ENCODE measurements at places on chromosomes 7 and 10.

- no peak for DNase-seq
Measured at GRCh38 chr7:23607130-23607529, 9.9 kb downstream of the CCDC126 start.

DNA sequence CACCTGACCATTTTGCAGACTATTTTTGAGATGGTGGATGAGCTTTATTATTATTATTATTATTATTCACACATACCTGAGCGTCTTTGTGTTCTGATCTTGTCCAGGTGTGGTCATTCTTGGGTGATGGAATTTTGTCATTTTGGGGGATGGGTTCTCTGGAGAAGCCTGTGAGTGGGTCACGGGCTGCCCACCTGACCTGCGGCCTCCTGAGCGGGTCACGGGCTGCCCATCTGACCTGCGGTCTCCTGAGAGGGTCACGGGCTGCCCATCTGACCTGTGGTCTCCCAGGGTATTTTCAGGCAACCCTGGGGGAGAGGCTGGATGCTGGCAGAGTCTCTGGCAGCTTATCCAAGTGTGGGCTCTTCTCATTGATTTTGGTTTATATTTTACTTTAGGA is 7.3 kb downstream of the SCART1 start:
- DNase-seq: no peak

DNA sequence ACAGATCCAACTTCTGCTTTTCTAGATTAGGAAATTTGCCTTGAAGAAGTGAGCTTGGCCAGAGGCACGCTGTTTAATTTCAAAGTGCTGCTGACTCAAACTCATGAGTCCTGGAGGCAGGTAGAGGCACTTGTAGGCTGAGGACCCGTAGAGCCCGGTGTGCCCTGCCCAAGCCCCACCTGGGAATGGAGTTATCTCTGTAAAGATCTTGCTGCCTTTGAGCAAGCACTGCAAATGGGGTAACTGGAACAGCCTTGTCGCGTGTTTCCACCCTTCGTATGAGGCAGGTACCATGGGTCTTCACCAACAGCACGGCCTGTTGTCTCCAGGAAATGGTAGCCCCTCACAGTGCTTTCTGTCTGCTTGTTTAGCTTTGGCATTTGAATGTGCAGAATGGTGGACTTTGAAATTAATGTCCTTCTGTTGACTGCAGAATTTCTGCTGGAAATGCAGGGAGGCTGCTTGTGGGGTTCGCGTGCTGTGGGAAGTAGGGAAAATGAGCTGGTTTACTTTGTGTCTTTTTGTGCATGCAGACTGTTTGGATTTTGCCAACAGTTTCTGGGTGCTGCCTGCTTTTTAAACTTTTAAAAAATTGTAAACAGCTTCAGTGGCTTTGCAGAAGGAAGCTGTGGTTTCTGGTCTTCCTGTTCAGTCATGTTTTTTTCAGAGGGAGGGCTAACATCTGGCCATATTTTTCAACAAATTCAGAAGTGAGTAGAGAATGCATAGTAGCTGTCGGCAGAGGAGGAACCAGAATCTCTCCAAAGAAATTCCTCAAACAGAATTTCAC is 27.2 kb downstream of the CCM2 start:
- DNase-seq: peak; percentile 46

- peak; percentile 41 for DNase-seq
Measured at GRCh38 chr10:66811211-66811610, 114.6 kb upstream of the LRRTM3 start.

DNA sequence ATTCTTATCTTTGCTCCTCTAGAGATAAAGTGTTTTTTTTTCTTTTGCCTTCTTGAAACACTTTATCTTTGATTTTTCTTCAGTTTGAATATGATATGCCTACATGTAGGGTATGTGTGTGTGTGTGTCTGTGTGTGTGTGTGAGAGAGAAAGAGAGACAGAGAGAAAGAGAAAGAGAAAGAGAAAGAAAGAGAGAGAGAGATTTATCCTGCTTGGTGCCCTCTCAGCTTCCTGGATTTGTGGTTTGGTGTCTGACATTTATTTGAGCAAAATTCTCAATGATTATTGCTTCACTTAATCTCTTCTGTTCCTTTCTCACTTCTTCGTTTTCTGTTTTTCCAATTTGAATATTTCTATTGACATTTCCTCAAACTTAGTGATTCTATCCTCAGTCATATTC is 60.3 kb downstream of the RAB18 start:
- DNase-seq: no peak

DNA sequence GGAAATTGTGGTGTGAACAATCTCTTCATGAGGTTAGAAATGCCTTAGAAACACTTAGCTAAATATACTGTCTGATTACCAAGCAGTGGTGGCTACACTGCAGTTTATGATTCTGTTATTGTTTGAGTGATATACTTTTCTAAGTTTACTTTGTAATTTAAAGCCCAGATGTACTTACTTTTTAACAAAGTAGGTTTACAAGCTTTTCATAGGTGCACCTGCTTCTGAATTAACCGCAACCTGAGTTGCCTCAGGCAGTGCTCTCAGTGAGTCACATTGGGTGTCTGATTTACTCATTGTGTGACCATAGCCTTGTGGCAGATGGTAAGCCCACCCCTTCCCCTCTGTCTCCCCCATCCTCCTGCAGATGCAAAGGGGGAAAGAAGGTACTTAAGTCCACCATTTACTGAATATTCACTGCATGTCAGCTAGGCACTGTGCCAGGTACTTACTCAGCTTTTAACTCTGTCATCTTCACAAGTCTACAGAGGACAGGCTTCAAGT is 9.0 kb downstream of the MTURN start:
- no peak for DNase-seq

- no peak for DNase-seq
Measured at GRCh38 chr10:132465193-132465888, 68.3 kb downstream of the PWWP2B start.

GRCh38 chr7:41328544-41328943 is 374.3 kb downstream of the INHBA start:
- peak; percentile 64 for DNase-seq

DNA sequence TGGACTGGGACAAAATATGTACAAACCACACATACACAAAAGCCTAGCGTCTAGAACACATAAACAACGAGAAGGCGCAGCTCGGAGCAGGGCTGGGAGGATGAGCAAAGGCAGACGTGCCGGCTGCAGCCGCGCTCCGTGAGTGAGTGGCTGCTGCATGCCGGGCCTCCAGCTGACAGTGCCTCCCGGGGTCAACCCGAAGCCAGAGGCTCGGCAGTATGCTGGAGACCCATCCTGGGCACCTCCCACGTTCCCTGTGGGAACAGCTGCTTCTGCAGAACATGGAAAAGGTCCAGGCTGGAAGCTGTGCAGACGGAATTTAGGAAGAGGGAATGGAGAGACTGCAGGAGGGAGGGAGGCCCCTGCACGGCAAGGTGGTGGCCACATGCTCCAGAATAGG is 3.6 kb upstream of the GPR146 start:
- peak; percentile 71 for DNase-seq

DNA sequence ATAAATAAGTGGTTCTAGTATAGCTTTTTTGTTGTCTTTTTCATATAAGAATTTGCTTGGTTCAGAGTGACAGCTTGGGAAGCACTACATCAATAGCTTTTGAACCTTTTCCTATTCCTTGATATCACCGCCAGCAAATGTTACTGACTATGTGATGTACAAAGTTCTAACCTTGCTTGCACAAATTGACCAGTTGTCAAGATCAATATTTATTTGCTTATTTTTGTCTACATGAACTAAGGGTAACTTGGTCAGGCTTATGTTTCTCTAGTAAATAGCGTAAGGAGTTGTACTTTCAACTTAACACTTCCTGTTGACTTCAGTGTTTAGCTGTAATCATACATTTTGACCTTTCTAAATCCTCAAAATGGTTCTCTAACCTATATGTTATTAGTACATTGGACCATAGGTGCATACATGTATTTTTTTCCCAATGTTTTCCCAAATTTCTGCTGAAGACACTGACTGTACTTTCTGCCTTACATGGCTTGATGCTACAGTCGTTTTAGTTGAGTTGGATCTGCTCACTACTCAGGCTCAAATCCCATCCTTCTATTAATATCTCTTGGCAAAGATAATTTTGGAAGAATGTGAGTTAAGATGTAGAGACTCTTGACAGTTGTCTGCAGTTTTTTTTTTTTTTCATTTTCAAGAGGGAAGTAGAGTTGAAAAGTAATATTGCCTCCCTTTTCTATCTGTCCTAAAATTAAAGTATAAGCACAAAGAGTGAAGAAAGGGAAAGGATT is 239.1 kb upstream of the KAT6B start:
- DNase-seq: no peak

DNA sequence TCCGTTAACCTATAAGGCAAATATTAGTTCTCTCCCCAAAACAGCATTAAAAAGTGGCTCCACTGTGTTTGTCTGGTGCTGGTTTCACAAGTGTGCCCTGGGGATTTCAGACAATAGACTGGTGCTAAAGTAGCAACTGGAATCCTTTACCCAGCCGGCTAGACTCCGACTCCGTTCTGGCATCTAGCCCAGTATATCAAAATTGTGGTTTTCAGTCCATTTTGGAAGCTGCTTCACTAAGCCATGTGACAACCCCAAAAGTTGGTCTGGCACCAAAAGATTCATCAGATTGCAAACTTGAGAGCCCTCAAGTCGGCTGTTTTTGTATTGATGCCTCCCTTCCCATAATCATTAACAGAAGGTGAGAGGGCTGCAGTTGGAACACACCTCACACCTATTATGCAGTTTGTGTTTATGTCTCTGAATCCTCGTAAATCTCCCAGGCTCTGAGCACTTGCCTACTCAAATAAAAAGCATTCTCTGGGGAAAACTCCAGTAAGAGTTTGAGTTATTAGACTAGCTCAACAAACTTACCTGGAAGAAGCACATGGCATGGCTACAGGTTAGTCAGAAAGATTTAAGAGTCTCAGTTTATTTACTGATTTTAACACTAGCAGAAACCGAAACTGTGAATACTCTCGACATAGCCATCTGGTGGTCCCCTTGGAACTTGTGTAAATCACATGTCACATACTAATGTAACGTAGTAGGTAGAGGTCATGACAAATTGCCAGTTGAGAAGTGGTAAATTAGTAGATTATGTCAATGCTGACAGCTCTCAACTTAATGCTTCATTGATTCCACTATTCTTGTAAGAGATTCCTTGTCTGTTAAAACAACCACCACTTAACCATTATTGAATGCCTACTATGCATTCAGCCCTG is 14.8 kb upstream of the WNT16 start:
- DNase-seq: peak; percentile 68

GRCh38 chr7:81692146-81692905 is 77.5 kb downstream of the HGF start:
- peak; percentile 39 for DNase-seq

- DNase-seq: no peak
Measured at GRCh38 chr10:127755753-127756152, 18.8 kb downstream of the FOXI2 start.

DNA sequence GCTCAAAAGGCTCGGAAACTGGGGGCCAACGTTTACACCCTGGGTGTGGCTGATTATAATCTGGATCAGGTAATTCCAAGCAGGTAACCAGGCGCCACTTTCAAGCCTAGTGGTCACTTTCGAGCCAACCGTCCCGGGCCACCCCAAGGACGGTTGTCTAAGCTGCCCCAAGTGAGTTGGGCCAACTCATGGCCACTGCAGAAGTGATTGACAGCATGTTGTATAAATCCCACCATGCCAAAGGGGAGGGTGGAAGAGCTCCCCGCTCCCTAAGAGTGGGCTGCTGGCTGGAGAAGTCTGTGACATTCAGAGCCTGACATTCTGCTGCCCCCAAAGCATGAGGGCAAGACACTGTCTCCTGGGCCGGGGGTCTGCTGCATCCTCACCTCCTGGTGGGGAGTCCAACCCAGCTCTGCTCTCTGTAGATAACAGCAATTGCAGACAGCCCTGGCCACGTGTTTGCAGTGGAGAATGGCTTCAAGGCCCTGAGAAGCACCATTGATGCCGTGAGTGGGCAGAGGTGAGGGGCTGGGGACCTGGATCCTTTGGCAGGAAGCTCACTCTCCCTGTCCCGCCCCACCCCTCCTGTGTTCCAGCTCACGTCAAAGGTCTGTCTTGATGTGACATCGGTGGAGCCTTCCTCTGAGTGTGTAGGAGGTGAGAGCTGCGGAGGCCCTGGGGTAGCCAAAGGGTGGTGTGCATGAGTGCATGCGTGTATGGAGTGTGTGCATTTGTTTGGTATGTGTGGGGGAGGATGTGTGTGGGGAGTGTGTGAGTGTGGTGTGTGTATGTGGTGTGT is 10.8 kb downstream of the ANTXRL start:
- DNase-seq: no peak

DNA sequence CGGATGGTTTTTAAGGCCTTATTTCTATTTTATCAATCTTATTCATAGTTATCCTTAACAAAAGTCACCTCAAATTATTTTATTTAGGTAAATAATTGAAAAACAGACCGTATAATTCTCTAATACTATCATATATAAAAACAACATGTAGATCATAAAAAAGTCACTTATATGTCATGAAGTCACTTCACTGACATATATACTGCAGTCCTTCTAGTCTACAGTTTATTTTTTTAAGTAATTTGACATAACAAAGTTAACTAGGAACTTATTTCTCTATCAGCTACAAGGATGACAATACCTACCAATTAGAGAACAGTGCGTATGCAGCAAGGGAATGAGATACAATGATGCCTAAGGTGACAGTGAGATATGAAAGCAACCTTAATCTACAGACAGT is 26.2 kb downstream of the JMJD1C start:
- DNase-seq: no peak

- no peak for DNase-seq
Measured at GRCh38 chr10:129793479-129793878, 170.6 kb downstream of the EBF3 start.

GRCh38 chr7:156014201-156014600 is 201.9 kb upstream of the SHH start:
- no peak for DNase-seq

DNA sequence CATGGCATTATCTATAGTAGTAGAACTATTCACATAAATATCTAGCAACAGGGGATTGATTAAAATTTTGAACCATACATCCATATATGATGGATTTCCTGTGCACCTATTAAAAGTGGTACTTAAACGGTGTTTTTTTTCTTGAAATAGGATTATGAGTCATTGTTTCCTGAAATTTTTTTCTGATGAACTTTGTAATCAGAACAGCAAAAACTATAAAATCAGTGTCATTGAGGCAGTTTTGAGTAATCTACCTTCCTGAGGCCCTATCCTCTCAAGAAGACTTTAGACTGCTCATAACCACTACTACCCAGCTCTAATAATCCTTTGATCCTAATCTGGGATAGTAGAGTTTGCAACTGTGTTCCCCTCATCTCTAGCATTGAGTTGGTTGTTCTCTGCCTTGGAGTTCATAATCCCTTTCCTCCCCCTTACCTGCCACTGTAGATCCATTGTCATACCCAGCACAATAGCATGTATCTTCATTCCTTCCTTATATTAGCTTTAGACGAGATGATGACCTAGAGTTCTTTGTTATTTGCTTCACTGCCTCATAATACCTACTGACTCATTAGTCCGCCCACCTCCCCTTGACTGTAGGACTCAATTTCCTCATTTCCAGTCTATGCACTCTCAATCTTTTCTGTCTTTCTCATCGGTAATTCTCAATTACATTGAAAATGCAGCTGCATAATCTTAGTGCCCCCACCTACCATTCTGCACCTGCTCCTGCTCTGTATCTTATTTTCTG is 133.4 kb downstream of the LRRC4 start:
- no peak for DNase-seq

Measured in fibroblast of skin of abdomen (primary cell).